ENCODE measurements at places on chromosomes 2 and 18. TPM values are rescaled to one million over a fixed set of nuclear protein-coding genes. Genes with fewer than 3 reads are reported as not detected.
A peak's percentile ranks its signal among the peaks of the same experiment; 100 is the strongest.

GRCh38 chr2:215793747-215794595 lies 219.4 kb downstream of the MREG start:
- H3K27ac ChIP-seq: no peak overlapping the region
- H3K27me3 ChIP-seq: no peaks in the 10 kb centered on the region
- DNase-seq: no peak
- H3K4me1 ChIP-seq: peaks cover 5% of the 10 kb centered on the region

NT5DC4 gene
- total RNA-seq: not detected

DNA sequence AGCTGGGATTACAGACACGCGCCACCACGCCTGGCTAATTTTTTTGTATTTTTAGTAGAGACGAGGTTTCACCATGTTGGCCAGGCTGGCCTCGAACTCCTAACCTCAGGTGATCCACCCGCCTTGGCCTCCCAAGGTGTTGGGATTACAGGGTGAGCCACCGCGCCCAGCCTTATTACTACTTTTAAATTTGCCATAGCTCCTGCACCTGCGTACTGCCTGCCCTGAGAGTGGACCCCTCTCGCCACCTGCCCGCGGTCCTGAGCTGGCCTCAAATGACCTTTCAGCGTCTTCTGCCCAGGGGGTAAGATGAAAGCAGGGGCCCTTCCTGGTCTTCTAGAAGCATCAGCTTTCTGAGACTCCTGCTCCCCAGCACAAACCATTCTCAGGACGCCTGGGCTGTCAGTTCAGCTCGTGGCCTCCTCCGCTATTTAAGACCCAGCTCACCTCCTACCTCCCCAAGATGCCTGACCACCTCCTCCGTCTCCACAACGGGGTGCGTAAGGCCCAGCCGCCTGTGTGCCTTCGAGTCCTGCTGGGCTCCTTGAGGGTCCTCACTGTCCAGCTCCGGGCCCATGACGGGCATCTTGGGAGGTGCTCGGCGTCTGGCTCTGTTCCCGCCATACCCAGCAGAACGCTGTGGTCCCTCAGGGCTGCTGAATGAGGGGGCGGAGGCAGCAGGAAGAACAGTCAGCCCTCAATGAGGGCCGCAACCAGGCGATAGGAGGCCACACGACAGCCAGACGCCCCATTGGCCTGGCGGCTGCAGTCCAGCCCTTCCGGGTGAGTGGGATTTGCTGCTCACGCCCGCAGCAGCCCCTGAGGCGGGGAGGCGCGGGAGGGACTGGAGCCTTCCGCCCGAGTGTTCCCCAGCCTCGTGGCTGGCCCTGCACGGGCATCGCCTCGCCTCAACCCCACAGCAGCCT lies 266.6 kb downstream of the TFCP2L1 start:
- no peak overlapping the region for H3K27ac ChIP-seq
- H3K4me3 ChIP-seq: no peak overlapping the region
- H3K4me1 ChIP-seq: no peaks in the 10 kb centered on the region
- DNase-seq: peak; percentile 93

ALK gene
- not detected for total RNA-seq

GRCh38 chr2:150617351-150617978 lies 130.0 kb upstream of the RND3 start:
- no peak overlapping the region for H3K4me3 ChIP-seq
- no peak for DNase-seq
- no peaks in the 10 kb centered on the region for H3K27me3 ChIP-seq
- no peaks in the 10 kb centered on the region for H3K4me1 ChIP-seq

GRCh38 chr18:62420151-62420512 lies 95.0 kb downstream of the TNFRSF11A start:
- no peak overlapping the region for H3K27ac ChIP-seq
- no peak for DNase-seq
- H3K36me3 ChIP-seq: no peaks in the 10 kb centered on the region
- no peaks in the 10 kb centered on the region for H3K4me1 ChIP-seq

- no peak for DNase-seq
- no peaks in the 10 kb centered on the region for H3K27me3 ChIP-seq
- peaks cover 2% of the 10 kb centered on the region for H3K4me1 ChIP-seq
- H3K27ac ChIP-seq: no peak overlapping the region
- H3K36me3 ChIP-seq: peaks cover 29% of the 10 kb centered on the region
- no peak overlapping the region for H3K4me3 ChIP-seq
These were observed 37.1 kb downstream of the CENPO start for GRCh38 chr2:24830351-24830750.

DNA sequence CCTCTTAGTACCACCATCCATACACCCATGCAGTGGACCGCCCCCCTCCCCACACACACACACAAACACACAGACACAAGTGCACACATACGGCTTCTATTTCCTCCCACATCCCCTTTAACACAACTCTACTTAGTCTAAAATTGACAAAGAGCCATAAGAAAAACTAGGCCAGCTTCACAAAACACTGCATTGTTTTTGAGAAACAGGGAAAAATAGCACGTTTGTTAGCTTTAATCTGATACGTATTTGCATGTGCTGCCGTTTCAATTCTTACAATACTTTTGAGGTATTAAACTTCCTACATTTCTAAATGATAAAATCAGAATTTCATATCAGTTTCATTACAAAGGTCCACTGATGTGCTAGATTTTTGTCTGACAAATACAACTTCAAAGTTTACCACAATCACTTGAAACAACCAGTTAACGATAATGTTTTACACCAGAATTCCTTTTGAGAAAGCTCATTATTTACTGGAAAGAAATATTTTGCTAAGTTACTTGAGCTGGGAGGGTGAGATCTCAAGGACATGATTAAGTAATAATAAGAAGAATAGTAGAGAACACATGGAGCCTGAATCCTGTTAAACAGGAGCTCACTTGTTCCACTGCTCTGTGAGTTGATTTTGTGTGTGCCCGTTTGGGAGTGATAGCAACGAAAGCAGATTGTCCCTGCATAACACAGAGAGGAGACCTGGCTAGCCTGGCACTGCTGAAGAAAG lies 74.5 kb downstream of the MOGAT1 start:
- no peaks in the 10 kb centered on the region for H3K27me3 ChIP-seq
- no peaks in the 10 kb centered on the region for H3K4me1 ChIP-seq
- H3K27ac ChIP-seq: no peak overlapping the region

DNA sequence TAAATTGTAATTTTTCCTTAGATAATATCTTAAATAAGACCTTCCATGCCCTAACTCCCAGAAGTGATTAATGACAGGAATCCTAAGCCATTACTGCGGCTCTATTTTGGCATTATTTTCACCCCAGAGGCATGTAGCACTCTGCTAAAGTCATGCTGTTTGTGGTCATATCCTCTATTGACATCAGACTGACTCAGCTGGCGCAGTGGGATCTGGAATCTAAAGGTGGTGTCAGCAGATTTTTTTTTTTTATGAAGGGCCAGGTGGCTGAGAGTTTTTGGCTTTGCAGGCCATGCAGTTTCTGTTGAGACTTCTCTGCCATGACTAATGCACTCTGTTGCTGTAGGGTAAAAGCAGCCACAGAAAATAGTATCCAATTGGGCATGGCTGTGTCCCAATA lies 64.1 kb upstream of the ACVR1C start:
- no peak for DNase-seq
- H3K4me1 ChIP-seq: no peaks in the 10 kb centered on the region
- H3K27me3 ChIP-seq: peaks cover 3% of the 10 kb centered on the region
- H3K36me3 ChIP-seq: no peaks in the 10 kb centered on the region
- no peak overlapping the region for H3K27ac ChIP-seq

GRCh38 chr2:138267902-138268254 lies 233.7 kb upstream of the SPOPL start:
- H3K27ac ChIP-seq: no peak overlapping the region
- H3K27me3 ChIP-seq: no peaks in the 10 kb centered on the region
- H3K4me3 ChIP-seq: no peak overlapping the region
- H3K36me3 ChIP-seq: peaks cover 7% of the 10 kb centered on the region
- DNase-seq: no peak

DNA sequence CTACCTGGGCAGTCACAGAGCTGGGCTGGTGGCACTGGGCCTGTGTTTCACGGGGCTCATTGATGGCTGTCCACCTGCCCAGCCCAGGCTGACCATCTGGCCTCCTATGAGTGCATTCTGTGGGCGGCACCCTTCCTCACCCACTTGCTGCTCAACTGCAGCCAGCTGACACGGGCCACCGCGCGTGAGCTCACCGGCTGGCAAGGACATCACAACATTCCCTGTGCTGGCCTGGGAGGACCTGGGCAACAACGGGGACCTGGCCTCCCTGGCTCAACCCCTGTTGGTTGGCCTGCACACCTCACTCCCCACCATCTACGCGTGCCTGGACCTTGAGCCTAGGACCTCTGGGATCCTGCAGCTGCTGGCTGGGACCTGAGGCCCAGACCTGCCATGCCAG lies 98.2 kb upstream of the DTNA start:
- H3K27me3 ChIP-seq: no peaks in the 10 kb centered on the region
- peaks cover 4% of the 10 kb centered on the region for H3K36me3 ChIP-seq
- DNase-seq: no peak
- H3K4me1 ChIP-seq: no peaks in the 10 kb centered on the region
- no peak overlapping the region for H3K4me3 ChIP-seq

ECEL1 gene
- total RNA-seq: 8.2 TPM

DNA sequence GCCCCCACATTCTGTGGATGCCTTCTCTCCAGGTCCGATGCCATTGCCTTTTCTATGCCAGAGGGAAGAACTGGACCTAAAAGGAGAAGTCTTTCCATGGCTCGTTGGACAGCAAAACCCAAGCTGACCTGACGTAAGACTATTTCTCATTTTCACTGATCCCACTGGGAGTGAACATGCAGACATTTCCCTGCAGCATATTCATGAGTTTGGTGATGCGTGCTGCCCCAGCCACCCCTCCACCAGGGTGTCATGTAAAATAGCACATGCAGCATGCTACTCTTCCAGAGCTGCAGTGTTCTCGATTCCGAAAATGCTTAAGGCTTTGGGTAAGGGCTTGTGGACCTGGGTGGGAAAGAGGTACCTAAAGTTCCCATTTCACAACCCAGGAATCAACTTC lies 221.2 kb downstream of the UXS1 start:
- no peaks in the 10 kb centered on the region for H3K4me1 ChIP-seq
- H3K27me3 ChIP-seq: no peaks in the 10 kb centered on the region
- DNase-seq: no peak
- no peak overlapping the region for H3K27ac ChIP-seq
- no peak overlapping the region for H3K4me3 ChIP-seq
- H3K36me3 ChIP-seq: no peaks in the 10 kb centered on the region

DNA sequence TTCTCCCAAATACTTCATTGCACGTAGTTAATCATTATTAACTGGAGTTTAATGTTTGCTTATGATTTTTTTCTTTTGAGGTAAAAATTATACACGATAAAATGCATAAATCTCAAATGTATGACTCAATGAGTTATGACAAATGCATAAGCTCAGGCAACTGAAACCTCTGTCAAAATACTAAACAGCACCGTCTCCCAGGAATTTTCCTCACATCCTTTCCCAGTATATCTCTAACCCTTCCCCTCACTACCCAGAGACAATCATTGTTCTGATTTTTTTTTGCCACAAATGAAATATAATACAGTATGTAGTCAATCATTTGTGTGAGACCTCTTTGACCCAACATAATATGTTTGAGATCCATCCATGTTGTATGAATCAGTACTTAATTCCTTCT lies 606.5 kb downstream of the CPS1 start:
- no peak for DNase-seq
- H3K4me3 ChIP-seq: no peak overlapping the region
- H3K4me1 ChIP-seq: no peaks in the 10 kb centered on the region
- H3K36me3 ChIP-seq: no peaks in the 10 kb centered on the region
- H3K27me3 ChIP-seq: no peaks in the 10 kb centered on the region

PLEKHB2 gene
- 55.9 TPM for total RNA-seq

GRCh38 chr2:47964722-47965434 lies 58.6 kb upstream of the FBXO11 start:
- no peaks in the 10 kb centered on the region for H3K4me1 ChIP-seq
- H3K27ac ChIP-seq: no peak overlapping the region
- no peak for DNase-seq
- no peaks in the 10 kb centered on the region for H3K36me3 ChIP-seq
- H3K27me3 ChIP-seq: no peaks in the 10 kb centered on the region
- no peak overlapping the region for H3K4me3 ChIP-seq

DNA sequence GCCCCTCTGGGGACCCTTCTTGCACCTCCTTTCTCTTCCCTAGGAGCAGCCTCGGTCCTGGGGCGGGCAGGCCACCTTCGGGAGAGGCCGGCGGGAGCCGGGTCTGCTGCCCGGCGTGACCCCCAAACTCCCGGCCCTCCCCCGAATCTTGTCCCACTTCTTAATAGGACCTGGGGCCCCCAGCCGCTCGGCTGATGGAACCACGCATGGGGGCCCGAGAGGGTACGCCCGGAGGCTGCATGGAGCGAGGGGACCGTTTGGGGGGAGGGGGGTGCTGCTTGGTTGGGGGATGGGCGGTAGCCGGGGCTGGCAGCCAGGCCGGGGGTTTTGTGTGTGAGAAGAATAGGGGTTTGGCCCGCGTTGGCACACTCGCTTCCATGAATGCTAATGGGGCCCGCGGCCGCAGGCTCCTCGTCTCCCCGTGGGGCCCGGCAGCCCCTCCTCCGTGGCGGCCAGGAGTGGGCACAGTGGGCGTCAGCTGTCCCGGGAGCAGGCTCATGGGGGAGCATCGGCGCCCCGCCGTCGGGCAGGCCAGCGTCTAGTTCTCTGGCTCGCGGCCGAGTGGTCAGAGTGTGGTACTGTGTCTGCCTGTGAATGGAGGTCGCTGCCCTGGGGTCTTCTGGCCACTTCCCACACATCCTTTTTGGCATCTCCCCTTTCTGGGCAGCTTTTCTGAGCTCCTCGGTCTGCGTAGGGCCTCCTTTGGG lies 1.0 kb downstream of the GAREM2 start:
- no peaks in the 10 kb centered on the region for H3K36me3 ChIP-seq
- no peaks in the 10 kb centered on the region for H3K27me3 ChIP-seq
- no peak overlapping the region for H3K27ac ChIP-seq

DAPL1 gene
- total RNA-seq: not detected

DNA sequence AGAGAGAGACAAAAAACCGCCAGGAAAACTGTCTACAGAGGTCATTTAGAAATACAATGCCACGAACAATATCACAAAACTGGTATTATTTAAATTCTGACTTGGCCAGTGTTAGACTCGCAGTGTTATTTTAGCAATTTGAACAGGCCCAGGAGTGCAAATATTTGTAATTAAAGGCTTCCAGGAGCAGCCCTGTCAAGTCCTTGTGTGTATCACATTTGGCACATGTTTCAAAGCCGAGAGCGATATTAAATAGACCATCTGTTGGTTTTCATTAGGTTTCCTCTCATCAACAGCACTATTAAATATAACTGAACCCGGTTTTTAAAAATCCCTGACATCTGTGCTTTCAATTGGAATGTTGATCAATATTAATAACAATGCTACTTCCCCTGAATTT lies 656.9 kb downstream of the TSN start:
- peaks cover 3% of the 10 kb centered on the region for H3K36me3 ChIP-seq
- H3K27ac ChIP-seq: no peak overlapping the region
- H3K27me3 ChIP-seq: no peaks in the 10 kb centered on the region
- DNase-seq: no peak
- H3K4me1 ChIP-seq: no peaks in the 10 kb centered on the region
